Left renal cortex interstitium (tissue), 4 donors: ENCODE measurements at places on chromosomes 1 and 21. TPM values are rescaled to one million over a fixed set of nuclear protein-coding genes. Genes with fewer than 3 reads are reported as not detected.

DNA sequence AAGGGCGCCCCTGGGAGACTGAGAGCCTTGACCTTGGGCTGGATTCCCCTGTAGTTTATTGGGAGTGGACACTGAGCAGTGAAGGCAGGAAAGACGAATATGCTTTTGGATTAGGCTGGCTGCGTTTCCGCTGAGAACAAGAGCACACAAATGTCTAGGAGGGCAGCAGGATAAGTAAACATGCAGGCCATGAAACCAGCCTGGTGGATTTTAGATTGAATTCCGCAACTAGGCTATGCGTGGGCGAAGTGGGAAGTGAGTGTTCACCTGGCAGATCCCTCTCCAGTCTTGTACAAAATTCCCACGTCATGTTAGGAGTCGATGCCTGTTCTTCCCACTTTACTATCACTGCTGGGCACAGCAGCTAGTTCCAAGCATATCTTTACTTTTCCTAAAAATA lies 21.4 kb upstream of the KCNJ6 start:
- no peak for DNase-seq

GRCh38 chr21:16179773-16180172 lies 450.0 kb downstream of the USP25 start:
- DNase-seq = no peak

GRCh38 chr1:27400082-27400962 lies 7.9 kb downstream of the GPR3 start:
- DNase-seq = no peak

GRCh38 chr1:225688345-225688744 lies 35.4 kb upstream of the ENAH start:
- no peak for DNase-seq

GRCh38 chr1:147579532-147579931 lies 38.2 kb downstream of the BCL9 start:
- peak; percentile 72 for DNase-seq

GRCh38 chr1:47371016-47371517 lies 37.5 kb downstream of the CMPK1 start:
- no peak for DNase-seq

DNA sequence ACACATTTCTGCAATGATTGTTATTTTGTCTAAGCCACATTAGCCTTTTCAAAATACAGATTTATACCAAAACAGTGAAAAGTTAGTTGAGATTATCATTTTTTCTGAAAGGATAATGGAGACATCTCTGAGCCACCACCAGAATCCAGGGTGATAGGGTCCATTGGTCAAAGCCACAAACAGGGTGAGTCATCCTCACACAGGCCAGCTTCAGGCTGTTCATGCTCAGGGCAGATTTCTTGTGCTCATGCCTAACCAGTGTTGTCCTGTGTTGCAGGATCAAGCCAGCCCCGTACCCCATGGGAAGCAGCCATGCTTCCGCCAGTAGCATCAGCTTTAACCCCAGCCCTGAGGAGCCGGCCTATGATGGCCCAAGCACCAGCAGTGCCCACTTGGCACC lies 13.4 kb downstream of the ELOA start:
- DNase-seq = no peak

GRCh38 chr1:29237129-29237821 lies 953 bp downstream of the PTPRU start:
- DNase-seq = no peak

DNA sequence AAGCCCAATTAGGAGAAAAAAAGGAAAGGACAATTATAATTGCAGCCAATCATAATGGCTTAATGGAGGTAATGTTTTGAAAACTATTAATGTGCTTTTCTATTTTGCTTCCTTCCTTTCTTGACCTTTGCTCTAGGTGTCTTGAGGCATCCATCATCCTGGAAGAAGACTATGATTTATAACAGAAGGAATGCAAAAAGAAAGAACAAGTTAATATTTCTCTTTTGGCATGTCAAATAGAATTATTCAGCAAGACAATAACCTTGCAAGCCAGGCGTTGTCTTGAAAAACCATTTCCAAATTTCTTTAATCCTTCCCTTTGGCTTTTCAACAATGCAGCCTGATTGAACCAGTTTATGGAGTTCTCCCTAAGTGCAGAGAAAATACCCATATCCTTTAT lies 107.7 kb upstream of the USP24 start:
- no peak for DNase-seq

The HUNK gene
- 18.0 TPM for polyA plus RNA-seq

The ATXN7L2 gene
- 10.2 TPM for polyA plus RNA-seq

The FHAD1 gene
- 3.5 TPM for polyA plus RNA-seq

The SFN gene
- polyA plus RNA-seq = 1.1 TPM

The CD247 gene
- 0.89 TPM for polyA plus RNA-seq

The KIF17 gene
- 7.1 TPM for polyA plus RNA-seq

The MEGF6 gene
- polyA plus RNA-seq = 6.3 TPM
